AG09309 (cell line): ENCODE measurements at places on chromosomes 3 and 15.

DNA sequence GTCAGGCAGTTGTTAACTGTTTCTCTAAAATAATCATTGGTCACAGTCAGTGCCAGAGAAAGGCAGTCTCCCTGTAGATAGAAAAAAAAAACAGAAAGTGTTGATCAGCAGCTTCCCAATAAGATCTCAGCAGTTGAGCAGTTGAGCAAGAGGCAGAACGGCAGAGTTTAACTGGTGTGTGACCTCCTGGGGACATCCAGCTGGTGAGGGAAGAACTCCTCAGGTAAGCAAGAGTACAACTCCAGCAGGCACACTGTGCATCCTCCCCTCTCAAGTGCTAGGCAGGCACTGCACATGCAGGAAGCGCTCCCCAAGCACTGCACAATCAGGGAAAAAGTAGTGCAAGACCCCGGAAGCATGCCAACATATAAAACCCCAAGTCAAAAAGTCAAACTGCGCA, 1287.2 kb downstream of the NSUN3 start:
- no peak for DNase-seq

DNA sequence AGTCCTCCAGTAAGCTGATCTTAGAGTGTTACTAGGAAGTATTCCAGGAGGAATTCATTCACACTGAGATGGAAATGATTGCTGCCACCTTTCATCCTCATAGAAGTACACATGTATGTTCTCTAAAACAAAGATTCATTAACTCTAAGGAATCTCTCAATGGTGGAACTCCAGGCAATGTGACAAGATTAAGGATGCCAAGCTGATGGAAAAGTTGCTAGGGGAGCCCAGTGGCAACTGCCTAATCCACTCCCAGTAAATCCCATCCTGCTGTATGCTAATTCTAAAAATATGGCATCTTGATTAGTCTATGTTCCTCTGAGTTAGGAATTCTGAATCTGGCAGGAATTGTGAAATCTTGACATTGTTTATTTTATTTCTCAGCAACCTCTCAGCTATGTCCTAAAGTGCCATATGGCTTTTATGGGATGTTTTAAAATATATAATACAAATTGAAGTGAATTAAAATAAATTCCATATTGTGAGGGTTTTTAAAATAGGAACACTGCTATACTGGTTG, 210.0 kb upstream of the TRIM42 start:
- DNase-seq: no peak

DNA sequence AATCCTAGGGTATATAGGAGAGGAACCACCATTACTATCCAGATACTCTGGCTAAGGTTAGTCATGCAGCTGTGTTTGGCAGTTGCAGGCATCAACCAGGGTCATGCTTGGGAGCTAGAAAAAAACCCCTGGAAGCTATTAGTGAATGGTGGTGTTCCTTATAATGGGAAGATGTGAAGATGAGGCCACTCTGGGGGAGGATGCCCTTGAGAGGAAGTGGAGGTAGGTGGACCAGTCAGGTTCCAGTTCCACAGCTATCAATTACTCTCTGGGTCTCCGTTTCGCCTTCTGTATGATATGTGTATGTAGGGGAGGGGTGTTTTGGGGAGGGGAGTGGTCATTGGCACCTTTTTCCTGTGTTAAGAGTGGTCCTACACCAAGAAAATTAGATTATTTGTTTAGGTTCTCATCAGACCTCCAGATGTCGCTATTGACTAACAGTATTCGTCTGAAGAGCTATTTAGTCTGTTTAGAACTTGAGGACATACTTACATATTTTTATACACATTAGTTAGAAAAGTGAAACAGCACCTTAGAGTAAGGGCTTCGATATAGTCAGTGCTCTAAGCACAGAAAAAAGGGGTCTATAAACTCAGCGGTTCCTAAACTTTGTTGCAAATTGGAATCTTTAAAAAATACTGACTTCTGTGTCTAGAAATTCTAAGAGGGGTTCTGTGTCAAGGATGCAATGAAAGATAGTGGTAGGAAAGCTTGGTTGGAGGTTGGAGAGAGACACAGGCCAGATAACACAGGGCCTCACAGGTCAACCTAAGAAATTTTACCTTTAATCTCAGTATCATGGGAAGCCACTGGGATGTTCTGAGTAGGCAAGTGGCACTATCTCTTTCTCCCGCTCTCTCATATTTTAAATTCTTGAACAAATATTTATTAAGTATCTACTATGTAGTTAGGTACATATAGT, 9.1 kb upstream of the HPS3 start:
- peak; percentile 43 for DNase-seq

- DNase-seq: no peak
Observed at GRCh38 chr3:47120138-47120537, 43.8 kb downstream of the SETD2 start.

- no peak for DNase-seq
Observed at GRCh38 chr3:124034844-124035152, 42.9 kb upstream of the ROPN1 start.
